ENCODE measurements at places on chromosomes 13 and 19.

DNA sequence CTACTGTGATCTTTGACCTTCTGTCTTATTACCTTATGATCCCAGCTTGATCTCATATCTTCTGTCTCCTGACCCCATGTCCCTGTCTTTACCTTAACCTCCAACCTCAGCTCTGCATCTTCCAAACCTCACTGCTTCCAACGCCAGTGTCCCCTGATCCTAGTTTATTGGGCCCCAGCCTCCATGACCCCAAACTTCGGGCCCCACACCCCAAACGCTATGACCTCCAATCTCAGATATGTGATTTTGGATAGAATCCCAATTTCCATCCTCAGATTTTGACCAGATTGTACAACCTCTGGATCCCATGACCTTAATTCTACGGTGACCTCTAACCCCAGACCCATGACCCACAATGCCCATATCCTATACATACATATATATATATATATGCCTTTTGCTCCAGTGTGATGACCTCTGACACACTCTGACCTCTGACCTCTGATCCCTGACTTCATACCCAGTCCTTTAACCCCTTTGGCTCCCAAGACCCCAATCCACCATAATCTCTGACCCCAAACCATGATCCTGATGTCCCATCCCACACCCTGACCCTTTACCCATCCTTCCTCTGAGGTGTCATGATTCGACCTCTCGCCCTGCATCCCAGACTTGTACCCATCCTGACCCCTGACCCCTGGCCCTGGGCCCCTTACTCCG, 3.5 kb downstream of the KLK12 start:
- no peak for DNase-seq

GRCh38 chr13:39835253-39835652, 179.8 kb downstream of the COG6 start:
- no peak for DNase-seq

DNA sequence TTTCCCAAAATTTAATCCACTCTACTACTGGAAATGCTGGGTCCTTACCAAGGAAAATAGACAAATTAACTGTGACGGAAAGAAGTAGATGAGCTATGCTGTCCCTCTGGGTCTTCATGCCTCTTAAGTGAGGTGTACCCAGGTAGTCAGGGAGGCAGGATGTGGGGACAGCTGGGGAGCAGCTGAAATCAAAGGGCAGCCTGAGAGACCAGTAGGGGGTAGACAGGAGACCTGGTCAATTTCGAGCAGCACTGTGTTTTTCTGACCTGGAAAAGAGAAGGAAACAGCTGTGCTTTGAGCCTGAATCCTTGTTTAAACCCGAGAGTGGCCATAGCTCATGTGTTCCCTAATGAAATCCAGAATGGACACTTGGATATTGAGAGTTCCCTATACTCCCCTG, 587.3 kb downstream of the EFNB2 start:
- no peak for DNase-seq

- no peak for DNase-seq
Observed at GRCh38 chr19:47176627-47177090, 46.0 kb downstream of the SAE1 start.

DNA sequence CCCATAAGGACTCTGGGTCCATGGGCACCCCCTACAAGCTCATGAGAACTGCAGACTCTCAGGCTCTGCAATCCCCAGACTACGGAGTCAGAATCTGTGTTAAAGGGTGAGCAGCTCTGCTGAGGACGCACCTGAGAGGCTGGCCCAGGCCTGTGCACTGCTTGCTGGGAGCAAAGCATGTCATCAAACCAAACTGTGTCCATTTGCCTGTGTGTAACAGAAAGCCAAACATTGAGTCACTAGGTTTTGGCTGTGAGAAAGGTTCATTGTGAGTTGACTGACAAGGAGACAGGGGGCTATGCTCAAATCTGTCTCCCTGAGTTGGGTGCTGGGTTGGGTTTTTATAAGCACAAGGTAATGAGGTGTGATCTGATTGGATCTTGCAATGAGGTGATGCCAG, 22.1 kb upstream of the MTIF3 start:
- no peak for DNase-seq

- no peak for DNase-seq
Observed at GRCh38 chr19:22605275-22606211, 28.6 kb upstream of the ZNF492 start.

DNA sequence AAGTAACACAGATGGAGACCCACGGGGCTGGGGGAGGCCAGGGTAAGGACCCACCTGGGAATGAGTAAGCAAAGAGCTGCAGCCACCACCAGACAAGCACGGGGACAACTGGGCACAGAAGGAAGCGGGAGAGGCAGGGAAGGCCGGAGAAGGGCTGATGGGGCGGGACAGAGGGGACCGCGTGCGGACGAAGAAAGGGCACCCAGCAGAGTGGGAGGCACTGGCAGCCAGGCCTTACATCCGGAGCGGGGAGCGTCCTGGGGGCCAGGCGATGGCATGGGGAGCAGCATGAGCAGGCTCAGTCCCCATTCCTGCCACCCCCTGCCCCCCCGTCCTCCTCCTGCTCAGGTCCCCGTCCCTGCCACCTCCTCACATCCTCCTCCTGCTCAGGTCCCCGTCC, 3.0 kb downstream of the PROZ start:
- DNase-seq: no peak

- no peak for DNase-seq
Observed at GRCh38 chr19:41554907-41555306, 21.1 kb upstream of the CEACAM21 start.

DNA sequence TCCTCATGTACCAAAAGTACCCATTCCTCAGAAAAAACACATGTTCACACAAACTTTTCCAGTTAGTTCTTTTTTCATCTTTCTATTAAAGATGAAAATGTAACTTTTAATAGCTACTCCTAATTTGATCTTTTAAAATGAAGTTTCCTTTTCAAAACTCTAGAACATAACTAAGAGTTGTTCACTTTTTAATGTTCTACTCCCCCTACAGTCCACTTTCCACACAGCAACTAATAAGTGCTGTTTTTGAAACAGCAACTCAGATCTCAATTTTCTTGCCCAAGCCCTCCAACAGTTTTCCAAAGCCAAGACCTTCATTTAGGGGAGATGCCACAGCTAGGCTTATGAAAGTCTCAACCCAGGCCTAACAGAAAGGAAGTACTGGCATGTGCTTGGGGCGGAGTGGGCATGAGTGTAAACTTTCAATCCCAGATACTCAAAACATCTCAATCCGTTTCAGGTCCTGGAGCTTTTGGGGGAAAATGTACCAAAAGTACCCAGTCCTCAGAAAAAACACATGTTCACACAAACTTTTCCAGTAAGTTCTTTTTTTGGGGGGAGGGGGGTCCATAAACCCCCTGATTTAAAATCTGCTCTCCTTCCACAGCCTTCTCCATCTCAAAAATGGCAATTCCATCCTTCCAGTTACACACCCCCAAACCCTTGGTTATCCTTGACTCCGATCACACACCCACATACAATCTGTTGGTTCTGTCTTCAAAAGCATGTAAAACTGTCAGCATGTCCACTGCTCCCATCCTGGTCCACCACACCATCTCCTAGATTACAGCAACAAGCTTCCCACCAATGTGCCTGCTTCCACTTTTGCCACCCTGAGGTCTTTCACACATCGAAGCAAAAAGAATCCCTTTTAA, 2.0 kb downstream of the FBL start:
- DNase-seq: peak; percentile 19

DNA sequence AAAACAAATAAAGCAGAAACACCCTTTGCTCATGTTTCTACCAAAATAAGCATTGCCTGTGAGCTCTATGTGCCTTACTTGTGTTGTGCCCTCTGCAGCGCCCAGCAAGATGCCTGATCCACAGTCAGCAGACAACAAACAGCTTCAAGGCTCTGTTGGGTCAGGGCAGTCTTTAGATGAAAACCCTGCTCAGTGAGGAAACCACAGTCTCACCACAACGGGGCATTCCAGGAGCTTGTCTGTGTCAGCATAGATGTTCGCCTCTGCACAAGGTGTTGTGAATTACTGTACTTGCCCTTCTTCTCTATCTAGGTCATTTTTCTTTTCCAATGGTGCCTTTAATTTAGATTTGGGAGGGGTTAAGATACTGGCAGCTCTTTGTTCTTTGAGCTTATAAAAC, 251.9 kb downstream of the COL4A1 start:
- DNase-seq: no peak

GRCh38 chr13:19053561-19053960, 128.1 kb downstream of the TUBA3C start:
- DNase-seq: no peak

- no peak for DNase-seq
Observed at GRCh38 chr19:6278740-6279619, 795 bp downstream of the MLLT1 start.

GRCh38 chr13:49444524-49445395, 686 bp downstream of the SETDB2 start:
- DNase-seq: no peak

- DNase-seq: no peak
Observed at GRCh38 chr13:100434010-100434763, 154.4 kb downstream of the GGACT start.

DNA sequence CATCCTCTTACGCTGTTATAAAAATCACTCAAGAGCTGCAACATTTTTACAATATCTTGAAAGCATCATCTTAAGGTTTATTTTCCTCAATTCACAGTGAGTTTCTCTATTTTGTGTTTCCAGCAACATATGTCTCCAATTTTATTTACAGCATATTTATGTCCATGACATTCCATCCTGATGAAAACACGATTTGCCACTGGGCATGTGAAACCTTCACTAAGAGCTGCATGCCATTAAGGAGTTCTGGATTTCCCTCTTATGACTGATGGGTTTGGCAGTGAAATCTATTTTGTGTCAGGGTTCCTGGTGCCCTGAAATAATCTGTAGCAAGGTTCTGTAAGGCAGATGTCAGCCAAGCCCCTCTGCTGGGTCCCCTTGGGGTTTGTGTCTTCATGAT, 527.6 kb upstream of the KLF12 start:
- no peak for DNase-seq

DNA sequence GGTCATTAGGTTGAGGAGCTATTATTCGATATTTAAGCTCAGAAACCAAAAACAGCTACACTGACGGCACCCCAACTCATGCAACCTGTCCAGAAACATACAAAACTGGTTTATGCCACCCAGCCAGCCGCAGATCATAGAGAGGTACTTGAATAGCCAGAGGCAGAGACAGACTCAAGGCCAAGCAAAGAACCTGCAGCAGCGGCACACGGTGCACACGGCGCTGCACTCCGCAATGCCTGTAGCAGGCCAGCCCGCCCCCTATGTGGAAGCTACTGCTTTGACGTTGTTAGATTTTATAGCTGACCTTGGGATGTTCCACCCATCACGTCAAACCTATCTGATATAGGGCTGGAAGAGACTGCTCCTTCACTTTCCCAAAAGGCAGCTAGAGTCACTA, 11.9 kb upstream of the DHRS12 start:
- no peak for DNase-seq

- no peak for DNase-seq
Observed at GRCh38 chr13:50914848-50915247, 5.3 kb downstream of the RNASEH2B start.

DNA sequence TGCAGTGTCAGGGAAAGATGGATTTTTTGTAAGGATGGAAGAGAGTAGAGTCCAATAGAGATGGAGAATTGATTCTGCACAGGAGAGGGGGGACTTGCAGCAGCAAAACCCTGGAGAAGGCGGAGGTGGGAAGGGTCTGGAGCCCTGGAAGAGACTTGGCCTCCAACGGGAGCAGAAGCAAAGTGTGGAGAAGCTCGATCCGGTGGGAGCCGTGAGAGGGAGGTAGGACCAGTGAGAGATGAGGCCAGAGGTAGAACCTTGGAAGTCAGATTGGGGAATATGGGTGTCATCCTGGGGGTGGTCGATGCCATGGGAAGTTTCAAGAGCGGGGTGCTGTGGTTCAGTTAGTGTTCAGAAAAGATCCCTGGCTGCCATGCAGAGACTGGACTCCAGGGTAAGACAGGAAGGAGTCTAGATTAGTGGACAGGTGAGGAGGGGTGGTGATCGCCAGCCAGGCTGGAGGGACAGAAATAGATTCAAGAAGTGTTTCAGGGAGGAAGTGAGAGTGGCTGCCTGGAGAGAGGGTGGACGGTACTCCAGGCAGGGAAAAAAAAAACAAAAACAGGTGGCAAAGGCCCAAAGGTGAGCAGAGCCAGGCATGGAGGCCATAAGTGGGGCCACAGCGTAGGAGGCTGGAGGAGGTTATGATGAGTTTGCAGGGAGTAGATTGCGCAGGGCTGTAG, 2.6 kb downstream of the PPP5C start:
- no peak for DNase-seq

GRCh38 chr19:5803441-5803751, 1.5 kb upstream of the NRTN start:
- DNase-seq: no peak

GRCh38 chr13:43364210-43365038, 341.0 kb downstream of the DNAJC15 start:
- peak; percentile 39 for DNase-seq

GRCh38 chr19:37506387-37507166, at the start of gene ZNF793:
TSS of gene ZNF793 (plus strand) at chr19:37506939. CDS start at chr19:37523440, 16,501 bp downstream.
- DNase-seq: peak; percentile 80

- no peak for DNase-seq
Observed at GRCh38 chr13:98919566-98919965, 58.3 kb downstream of the DOCK9 start.

- DNase-seq: no peak
Observed at GRCh38 chr13:73401769-73402168, 343.0 kb downstream of the KLF5 start.

Measured in hippocampal formation (tissue), 2 donors.